Left ventricle myocardium superior (tissue), 1 donor: ENCODE measurements at places on chromosomes 2 and 18.
A peak's percentile ranks its signal among the peaks of the same experiment; 100 is the strongest.

GRCh38 chr2:25897506-25897905 is 19.2 kb upstream of the ASXL2 start:
- no peak for DNase-seq

DNA sequence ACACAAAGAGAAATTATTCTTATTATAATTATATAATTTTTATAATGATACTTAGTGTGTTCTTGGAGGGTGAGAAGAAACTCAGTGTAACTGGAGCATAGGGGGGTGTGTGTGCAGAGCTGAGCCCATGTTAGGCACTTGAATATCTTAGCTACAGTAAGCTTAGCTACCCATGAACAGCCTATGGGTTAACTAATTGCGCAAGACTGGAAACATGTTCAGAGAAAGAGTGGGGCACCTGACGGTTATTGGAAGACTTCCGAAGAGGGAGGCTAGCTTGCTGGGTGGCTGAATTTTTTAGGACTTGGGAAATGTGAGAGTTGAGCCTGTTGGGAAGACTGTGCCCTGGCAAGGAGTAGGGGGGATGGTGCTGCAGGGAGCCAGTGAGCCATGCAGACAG is 229.2 kb downstream of the SLC4A3 start:
- no peak for DNase-seq

DNA sequence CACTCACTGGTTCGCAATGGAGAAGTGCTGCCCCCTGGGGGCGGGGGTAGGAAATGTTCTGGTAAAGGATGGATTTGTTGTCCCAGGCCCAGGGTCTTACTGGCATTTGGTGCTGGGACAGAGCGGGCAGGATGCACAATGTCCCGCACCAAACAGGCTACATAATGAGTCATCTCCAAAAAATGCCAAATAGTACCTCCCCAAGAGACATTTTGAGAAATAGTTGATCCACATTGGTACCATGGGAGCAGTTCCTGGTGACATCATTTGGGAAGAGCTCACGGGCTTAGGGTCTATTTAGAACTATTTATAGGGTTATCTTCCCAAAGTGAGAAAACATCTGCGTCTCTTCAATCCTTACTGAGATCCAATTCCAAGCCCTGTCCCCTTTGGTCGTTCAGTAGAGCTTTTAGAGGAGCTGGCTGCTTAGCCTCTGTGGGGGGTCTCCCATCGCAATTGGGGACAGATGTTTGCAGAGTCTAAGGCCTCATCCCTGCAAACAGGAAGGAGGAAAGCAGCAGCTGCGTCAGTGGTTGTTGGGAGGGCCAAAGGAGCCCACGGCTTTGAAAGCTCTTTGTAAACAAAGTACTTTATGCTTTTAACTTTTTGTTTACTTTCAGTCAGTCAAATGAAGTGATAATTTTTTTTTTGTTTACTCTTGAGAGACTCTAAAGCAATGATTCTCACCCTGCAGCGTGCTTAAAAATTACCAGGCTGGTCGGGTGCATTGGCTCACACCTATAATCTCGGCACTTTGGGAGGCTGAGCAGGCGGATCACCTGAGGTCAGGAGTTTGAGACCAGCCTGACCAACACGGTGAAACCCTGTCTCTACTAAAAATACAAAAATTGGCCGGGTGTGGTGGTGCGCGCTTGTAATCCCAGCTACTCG is 49.3 kb downstream of the GREB1 start:
- peak; percentile 72 for DNase-seq

DNA sequence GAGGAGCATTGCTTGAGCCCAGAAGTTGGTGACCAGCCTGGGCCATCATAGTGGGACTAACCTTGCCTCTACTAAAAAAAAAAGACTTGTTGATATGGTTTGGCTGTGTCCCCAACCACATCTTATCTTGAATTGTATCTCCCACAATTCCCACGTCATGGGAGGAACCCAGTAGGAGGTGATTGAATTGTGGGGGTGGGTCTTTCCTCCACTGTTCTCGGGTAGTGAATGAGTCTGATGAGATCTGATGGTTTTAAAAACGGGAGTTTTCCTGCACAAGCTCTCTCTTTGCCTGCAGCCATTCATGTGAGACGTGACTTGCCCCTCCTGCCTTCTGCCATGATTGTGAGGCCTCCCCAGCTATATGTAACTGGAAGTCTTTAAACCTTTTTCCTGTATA is 47.0 kb downstream of the PROC start:
- DNase-seq = no peak

- DNase-seq = no peak
Measured at GRCh38 chr18:60452421-60452820, 79.8 kb upstream of the MC4R start.

GRCh38 chr2:206225435-206226232 is 48.8 kb upstream of the ZDBF2 start:
- no peak for DNase-seq

GRCh38 chr18:48356909-48357631 is 52.1 kb downstream of the ZBTB7C start:
- no peak for DNase-seq

GRCh38 chr2:78707776-78708386 is 317.6 kb upstream of the REG3G start:
- no peak for DNase-seq

GRCh38 chr2:199490049-199490448 is 32.3 kb upstream of the SATB2 start:
- DNase-seq = no peak

GRCh38 chr18:12327510-12328178 is 19.6 kb downstream of the TUBB6 start:
- DNase-seq = peak; percentile 92

GRCh38 chr2:111622859-111623258 is 261.1 kb downstream of the ANAPC1 start:
- DNase-seq = no peak

DNA sequence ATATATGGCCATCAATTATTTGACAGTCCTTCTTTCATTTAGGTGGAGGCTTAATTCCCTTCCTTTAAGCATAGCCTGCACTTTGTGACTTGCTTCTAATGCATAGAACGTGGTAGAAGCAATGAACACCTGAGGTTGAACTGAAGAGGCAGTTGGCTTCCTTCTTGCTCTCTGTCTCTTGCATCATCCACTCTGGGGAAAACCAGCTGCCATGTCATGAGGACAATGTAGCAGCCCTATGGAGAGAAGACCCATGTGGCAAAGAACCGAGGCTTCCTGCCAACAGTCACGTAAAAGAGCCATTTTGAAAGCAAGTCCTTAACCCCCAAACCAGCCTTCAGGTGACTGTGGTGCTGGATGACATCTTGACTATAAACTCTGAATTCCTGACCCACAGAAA is 46.8 kb downstream of the ATOH8 start:
- DNase-seq = no peak

DNA sequence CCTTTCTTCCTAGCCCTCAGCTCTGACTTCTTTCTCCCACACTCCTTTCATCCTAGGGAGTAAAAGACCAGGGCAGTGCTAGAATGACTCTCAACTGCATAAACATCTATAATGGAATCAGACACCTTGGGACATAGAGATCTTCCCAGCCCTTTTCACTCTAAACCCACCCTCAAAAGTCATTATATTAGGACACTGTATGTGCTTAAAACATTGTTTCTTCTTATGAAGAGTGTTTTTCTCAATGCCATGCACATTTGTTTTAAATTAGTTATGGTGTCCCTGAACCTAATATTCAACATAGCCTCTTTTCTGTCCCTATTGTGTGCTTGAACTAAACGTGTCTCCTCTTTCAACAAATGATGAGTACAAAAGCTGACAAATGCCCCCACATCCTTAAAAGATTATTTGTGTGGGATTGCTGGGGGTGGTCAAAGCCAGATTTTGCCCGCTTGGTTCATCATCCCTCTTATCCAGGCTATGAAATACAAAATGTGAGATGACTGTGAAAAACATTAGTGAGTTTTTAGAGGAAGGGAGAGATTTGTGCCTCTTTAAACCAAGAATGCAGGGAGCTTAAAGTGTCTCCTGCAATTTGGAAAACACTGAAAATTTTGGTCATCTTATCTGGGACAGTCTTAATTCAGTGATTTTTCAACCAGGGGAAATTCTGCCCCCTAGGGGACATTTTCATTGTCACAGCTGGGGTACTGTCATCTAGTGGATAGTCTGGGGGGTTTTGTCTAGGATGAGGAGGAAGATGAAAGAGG is 29.0 kb downstream of the SERPINB5 start:
- no peak for DNase-seq

GRCh38 chr2:28981016-28981441 is at the start of gene TOGARAM2:
Gene TOGARAM2, plus strand, starts transcription at chr2:28981298. Its CDS starts 13,537 bp downstream, at chr2:28994835.
- DNase-seq = peak; percentile 40

GRCh38 chr18:770583-770961 is 41.5 kb downstream of the YES1 start:
- DNase-seq = no peak

DNA sequence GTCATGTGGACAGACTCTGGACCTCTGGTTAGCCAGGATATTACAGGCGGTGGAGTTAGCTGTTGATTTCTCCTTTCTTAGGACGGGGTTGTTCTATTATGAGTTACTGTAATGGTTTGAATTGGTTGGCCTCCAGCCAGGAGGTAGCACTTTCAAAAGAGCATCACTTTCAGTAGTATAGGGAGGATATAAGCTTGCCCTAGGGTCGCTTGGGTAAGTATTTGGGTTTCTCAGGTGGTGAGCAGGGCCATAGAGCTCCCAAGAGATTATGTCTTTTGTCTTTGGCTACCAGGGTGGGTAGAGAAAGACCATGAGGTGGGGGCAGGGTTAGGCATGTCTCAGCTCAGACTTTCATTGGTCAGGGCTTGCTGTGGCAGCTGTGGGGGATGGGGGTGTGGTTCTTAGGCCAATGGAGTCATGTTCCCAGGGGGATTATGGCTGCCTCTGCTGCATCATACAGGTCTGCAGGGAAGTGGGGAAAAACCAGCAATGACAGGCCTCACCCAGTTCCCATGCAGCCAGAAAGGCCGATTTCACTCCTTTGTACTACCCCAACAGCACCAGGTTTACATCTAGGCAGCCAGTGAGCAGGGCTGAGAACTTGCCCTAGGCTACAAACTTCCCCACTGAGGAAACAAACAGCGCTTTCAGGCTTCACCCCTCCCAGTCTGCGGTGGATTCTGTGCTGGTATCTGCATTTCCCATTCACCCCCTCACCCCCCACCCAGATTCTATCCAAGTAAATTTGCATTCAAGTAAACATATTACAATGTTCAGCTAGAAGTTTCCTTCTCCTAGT is 89.4 kb upstream of the SLC38A11 start:
- no peak for DNase-seq

GRCh38 chr2:147884830-147885229 is 40.0 kb downstream of the ACVR2A start:
- no peak for DNase-seq

DNA sequence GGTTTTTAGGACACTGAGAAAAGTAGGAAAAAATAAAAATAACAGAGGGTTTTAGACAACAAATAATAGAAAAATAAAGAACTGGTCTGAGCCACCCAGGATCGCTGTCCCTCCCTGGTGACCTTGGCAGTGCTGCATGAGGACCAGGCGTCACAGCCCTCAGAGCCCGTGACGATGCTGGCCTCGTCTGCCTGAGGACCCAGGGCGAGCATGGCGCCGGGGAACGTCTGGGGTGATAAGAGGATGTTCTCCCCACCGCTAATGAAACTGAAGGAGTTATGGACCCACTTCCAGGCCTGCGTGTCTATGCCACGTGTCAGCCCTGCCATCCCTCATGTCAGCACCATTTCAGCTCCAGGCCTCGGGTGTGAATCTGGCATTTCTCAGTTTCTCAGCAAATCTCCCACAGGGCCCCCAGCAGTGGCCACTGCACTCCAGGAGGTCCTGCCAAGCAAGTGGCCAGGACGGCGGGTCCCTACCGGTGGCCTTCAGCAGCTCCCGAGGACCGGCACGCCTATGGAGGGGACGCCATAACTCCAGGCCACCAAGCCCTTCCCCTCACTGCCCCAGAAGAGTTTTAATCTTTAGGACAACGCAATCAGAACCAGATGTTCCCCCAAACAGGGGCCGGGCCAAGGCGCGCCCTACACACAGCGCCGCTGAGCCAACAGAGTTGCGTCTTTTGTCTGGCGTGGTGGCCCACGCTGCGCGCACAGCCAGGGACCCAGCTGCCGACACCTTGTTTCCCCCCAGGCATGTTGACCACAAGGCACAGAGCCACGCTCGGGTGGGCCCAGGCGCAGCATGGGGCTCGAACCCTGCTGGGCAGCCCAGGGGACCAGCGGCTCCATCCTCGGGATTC is 179.7 kb downstream of the TWIST2 start:
- peak; percentile 24 for DNase-seq
